CD4-positive, alpha-beta T cell treated with Interferon gamma for 1 hour (primary cell): ENCODE measurements at places on chromosomes 6 and 20.

DNA sequence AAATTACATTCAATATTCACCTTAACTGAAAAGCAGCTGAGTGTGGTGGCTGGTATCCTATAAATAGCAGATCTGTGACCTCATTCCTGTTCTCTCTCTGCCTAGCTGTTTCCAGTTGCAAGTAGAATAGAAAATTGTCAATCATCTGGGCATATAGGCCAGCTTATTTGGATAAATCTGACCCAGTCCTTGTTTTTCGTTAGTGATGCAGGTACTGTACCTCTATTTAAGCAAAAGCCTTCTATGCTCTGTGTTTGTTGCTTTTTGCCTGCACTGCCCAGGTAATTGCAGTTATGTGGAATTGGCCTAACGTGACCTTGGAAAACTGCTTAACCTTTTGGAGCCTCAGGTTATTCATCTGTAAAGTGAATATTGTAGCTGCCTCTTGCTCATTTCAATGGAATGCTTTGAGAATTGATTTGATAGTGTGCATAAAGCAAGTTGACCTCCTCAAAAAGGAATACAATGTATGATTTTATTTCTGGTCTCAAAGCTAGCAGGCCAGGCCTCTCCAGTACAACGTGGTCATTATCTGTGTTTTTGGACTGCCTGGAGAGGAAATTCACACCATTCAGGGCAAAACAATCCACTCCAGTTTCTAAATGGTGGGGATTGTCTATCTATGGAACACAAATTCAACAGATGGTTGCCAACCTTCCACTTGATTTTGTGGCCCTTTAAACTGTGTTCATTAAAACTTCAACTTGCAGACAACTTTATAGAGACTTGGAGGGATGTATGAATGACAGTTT, 508.7 kb upstream of the CITED2 start:
- DNase-seq, result no peak

DNA sequence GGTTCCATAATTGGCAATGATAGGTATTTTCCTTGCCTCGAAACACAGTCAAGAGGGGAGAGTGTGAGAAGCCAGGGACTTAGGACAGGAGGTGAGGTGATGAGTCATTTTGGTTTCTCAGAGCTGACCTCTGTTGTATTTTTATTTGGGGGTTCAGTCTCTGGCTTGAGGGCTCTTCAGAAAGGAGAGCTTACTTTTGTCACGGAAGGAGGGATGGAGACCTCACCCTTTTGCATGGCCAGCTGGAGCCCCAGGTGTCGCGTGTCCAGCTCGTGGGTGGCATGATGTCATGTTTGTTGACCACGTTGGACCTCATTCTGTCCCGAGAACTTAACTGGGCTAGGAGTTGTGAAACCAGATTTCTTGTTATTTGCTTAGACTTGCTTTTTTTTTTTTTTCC, 293.9 kb downstream of the QKI start:
- no peak for DNase-seq

GRCh38 chr6:150535151-150535804, 64.4 kb upstream of the PLEKHG1 start:
- DNase-seq, result no peak

GRCh38 chr6:111242452-111242851, 155.1 kb downstream of the SLC16A10 start:
- no peak for DNase-seq

GRCh38 chr6:106185615-106186014, 99.5 kb downstream of the PRDM1 start:
- no peak for DNase-seq

- DNase-seq, result no peak
Observed at GRCh38 chr6:11271228-11272020, 39.0 kb upstream of the NEDD9 start.

DNA sequence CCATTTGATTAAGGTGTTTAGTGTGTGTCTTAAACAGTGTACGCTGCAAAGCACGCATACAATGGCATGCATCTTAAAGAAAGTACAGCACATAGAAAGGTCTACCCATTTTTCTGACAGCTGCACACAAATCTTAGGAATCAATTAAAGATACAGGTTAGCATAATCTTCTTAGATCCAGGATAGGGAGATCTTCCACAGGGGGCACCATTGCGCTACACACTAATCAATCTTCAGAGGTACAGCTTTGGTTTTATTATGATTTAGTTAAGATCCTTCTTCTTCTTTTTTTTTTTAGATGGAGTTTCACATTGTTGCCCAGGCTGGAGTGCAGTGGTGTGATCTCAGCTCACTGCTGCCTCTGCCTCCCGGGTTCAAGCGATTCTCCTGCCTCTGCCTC, 63.7 kb upstream of the BEND3 start:
- no peak for DNase-seq

GRCh38 chr20:10653599-10654249, 20.1 kb downstream of the JAG1 start:
- no peak for DNase-seq

DNA sequence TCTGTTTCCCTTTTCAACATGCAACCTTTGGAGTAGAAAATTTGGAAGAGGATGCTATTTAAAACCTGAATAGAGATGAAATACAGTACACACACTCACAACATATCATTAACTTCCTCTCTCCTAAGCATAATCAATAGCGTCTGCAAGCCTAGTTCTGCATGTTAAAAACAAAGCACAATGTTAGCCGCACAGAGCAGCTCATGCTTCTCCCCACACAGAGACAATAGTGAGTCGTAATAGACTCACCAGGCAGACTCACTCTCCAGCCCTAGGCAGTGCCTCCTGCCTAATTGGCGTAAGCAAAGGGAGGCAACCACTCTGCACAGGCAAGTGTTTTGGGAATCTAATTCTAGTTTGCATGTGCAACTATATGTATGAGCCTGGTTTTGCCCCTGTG, 45.8 kb upstream of the ARID1B start:
- DNase-seq, result no peak

- DNase-seq, result no peak
Observed at GRCh38 chr6:44670146-44670545, 282.6 kb downstream of the CDC5L start.

DNA sequence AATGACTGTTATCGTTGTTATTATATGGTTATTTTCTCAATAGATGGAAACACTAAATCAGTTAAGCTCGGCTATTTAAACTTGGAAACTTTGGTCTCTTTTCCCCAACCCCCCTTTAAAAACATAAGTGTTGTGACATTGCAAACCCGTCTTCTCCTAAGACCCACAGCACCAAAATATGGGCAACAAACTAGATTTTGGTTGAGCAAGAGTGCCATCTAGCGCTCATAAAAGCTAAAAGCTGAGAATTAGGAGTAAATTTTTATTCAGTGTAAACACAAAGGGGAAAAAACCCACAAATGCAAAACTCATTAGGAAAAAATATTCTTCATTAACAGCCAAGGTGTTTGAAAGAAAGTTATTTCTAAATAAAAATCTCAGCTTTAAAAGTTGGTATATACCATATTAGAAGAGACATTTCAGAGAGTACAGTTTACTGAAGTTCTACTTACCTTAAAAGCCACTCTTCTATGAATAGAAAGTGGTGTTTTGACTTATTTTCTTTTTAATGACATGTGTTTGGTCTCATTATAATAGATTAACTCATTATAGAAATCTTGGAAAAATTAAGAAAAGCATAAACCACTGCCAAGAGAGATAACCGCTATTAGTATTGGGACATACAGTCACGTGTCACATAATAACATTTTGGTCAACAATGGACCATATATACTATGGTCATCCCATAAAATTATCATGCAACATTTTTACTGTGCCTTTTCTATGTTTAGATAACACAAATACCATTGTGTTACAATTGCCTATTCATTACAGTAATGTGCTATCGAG, 21.1 kb downstream of the SESN1 start:
- DNase-seq, result peak; percentile 28

GRCh38 chr6:138769102-138769676, 4.4 kb upstream of the CCDC28A start:
- DNase-seq, result no peak

- DNase-seq, result no peak
Observed at GRCh38 chr6:25488156-25488555, 163.9 kb upstream of the SCGN start.

- no peak for DNase-seq
Observed at GRCh38 chr20:45358282-45359068, 4.5 kb upstream of the SYS1 start.

DNA sequence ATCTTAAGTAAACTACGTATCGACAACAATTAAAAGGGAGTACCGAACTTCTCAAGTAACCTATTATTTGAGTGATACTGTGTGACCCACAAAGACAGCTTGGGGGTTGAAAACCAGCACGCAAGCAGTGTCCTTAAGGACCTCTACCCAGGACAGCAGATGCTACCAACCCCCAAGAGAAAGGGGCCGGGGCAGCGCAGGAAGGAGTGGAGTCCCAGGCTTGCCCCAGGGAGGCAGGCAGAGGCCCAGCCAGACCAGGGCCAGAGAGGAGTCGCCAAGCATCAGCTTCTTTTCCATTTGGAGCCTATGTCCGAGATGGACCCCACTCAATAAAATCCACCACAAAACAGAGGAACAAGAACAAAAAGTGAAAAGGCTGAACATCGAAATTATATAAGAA, 11.9 kb downstream of the DIDO1 start:
- DNase-seq, result no peak

GRCh38 chr20:53559816-53560215, 33.8 kb downstream of the ZNF217 start:
- no peak for DNase-seq

DNA sequence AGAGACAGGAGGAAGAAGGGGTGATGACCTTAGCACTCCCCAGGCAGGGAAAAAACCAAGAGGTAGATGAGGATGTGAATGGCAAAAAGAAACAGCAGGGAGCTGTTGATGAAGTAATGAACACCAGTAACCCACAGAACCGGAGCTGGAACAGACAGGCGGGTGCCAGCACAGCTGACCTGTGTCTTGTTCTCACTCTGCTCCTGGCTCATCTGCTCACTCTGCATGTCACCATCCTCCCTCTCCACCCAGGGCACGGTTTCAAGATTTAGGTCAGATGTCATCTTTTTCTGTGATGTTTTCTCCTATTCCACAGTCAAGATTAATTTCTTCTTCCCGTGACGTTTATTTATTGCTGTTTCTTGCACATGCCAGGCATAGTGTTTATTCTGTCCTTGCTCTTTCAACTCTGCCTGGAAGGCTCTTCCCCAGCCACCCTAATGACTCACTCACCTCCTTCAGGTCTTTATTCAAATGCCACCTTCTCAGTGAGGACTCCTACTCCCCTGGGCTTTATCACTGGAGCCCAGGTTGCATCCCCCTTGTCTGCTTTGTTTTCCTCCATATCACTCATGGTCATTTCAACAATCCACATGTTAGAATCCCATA, 164.5 kb upstream of the HDAC2 start:
- DNase-seq, result no peak

DNA sequence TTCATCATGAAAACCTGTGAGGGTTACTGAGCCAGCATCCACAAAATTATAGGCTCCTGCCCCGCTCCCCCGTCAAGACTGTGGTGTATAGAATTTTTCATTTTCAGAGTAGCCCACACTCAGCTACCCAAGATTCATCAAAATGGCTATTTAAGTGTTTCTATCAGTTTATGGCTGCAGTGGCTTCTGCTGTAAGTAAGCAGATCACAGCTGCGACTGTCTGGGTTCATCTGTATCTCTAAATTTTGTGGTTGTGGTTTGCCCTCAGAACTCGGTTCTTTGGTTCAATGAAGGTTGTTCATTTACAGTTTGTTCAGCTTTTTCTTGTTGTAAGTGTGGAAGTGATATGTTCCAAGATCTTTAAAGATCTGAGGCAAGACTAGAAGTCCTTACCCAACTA, 284.2 kb downstream of the DOK5 start:
- no peak for DNase-seq

DNA sequence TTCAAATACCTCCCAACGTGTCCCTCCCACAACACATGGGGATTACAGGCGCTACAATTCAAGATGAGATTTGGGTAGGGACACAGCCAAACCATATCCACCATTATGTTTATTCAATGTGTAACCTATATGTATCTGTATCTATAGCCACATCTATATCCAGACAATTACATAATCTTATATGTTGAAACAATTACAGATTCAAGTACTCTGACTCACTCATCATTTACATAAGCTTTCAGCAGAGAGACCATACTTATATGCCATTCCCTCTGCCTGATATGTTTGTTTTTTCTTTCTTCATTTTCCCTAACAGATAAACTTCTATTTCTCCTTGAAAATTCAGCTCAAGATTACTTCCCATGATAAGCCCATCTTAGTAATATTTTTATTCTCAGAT, 163.6 kb downstream of the LAMA2 start:
- DNase-seq, result no peak
